Heart left ventricle (tissue), 16 donors: ENCODE measurements at places on chromosomes 2 and 18. TPM values are rescaled to one million over a fixed set of nuclear protein-coding genes. Genes with fewer than 3 reads are reported as not detected.

LHCGR gene
- total RNA-seq, result not detected

ARL4C gene
- 1.8 TPM for total RNA-seq

MAPK4 gene
- 30.1 TPM for total RNA-seq

PPP1R1C gene
- total RNA-seq, result 14.8 TPM

GPBAR1 gene
- total RNA-seq, result 0.60 TPM

ADGRF3 gene
- total RNA-seq, result not detected

FBXO36 gene
- total RNA-seq, result 1.1 TPM

LYPD6B gene
- not detected for total RNA-seq

PRKAG3 gene
- total RNA-seq, result not detected
